Glutamatergic neuron (in vitro differentiated cells): ENCODE measurements at places on chromosomes 2 and 18. TPM values are rescaled to one million over a fixed set of nuclear protein-coding genes. Genes with fewer than 3 reads are reported as not detected.

LHCGR gene
- not detected for total RNA-seq

QPCT gene
- total RNA-seq: 7.4 TPM

GALR1 gene
- total RNA-seq: 0.49 TPM

FAM210A gene
- 7.9 TPM for total RNA-seq

COL6A3 gene
- 0.07 TPM for total RNA-seq

COLEC11 gene
- not detected for total RNA-seq

MYO5B gene
- 2.7 TPM for total RNA-seq

PLB1 gene
- total RNA-seq: not detected

LYG2 gene
- not detected for total RNA-seq

TNFRSF11A gene
- 1.2 TPM for total RNA-seq

RAB12 gene
- total RNA-seq: 28.8 TPM

SLC16A14 gene
- 4.4 TPM for total RNA-seq

TMEM200C gene
- 13.8 TPM for total RNA-seq

SULT1C4 gene
- total RNA-seq: 1.6 TPM

C18orf63 gene
- not detected for total RNA-seq
